ENCODE measurements at places on chromosomes 4 and X. TPM values are rescaled to one million over a fixed set of nuclear protein-coding genes. Genes with fewer than 3 reads are reported as not detected.

DNA sequence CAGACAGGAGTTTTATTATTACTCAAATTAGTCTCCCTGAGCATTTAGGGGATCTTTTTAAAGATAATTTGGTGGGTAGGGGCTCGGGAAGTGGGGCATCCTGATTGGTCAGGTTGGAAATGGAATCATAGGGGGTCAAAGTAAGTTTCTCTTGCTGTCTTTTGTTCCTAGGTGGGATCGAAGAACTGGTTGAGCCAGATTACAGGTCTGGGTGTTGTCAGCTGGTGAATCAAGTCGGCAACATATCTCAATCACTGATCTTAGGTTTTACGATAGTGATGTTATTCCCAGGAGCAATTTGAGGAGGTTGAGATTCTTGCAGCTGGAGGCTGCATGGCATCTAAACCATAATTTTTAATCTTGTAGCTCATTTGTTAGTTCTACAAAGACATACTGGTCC, 629.5 kb upstream of the AMOT start:
- DNase-seq, result no peak

- no peak for DNase-seq
Observed at GRCh38 chrX:132591719-132592275, 103.0 kb upstream of the MBNL3 start.

GRCh38 chr4:22420291-22420690, 95.6 kb downstream of the ADGRA3 start:
- DNase-seq, result no peak

- DNase-seq, result peak; percentile 78
Observed at GRCh38 chr4:122584519-122584918, 36.3 kb downstream of the IL21 start.

GRCh38 chr4:6290769-6291547, 21.3 kb downstream of the WFS1 start:
- DNase-seq, result no peak

GRCh38 chr4:76449362-76449767, 14.3 kb downstream of the SHROOM3 start:
- no peak for DNase-seq

- peak; percentile 1 for DNase-seq
Observed at GRCh38 chr4:46329118-46329976, 60.6 kb downstream of the GABRA2 start.

GRCh38 chr4:42396752-42397634, at the start of gene SHISA3:
Gene SHISA3 (plus strand): TSS chr4:42397488. CDS start chr4:42398057, 569 bp downstream.
- DNase-seq, result peak; percentile 19

- peak; percentile 87 for DNase-seq
Observed at GRCh38 chr4:17068891-17069290, 170.4 kb upstream of the LDB2 start.

- DNase-seq, result no peak
Observed at GRCh38 chrX:130688360-130688759, 214.6 kb downstream of the ENOX2 start.

GRCh38 chr4:80446664-80447063, 111.1 kb downstream of the CFAP299 start:
- peak; percentile 24 for DNase-seq

GRCh38 chr4:186845137-186845842, 121.6 kb upstream of the FAT1 start:
- peak; percentile 97 for DNase-seq

- DNase-seq, result no peak
Observed at GRCh38 chr4:17057035-17057434, 158.6 kb upstream of the LDB2 start.

DNA sequence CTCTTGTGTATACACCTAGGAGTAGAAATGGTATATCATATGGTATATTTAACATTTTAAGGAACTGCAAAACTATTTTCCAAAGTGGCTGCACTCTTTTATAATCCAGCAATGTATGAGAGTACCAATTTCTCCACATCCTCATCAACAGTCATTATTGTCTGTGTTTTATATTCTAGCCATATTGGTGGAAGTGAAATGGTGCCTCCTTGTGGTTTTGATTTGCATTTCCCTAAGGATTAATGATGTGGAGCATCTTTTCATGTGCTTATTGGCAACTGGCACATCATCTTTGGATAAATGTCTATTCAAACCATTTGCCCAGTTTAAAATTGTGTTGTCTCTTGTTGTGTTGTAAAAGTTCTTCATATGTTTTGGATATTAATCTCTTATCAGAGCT, 9.6 kb downstream of the BMP15 start:
- peak; percentile 6 for DNase-seq

DNA sequence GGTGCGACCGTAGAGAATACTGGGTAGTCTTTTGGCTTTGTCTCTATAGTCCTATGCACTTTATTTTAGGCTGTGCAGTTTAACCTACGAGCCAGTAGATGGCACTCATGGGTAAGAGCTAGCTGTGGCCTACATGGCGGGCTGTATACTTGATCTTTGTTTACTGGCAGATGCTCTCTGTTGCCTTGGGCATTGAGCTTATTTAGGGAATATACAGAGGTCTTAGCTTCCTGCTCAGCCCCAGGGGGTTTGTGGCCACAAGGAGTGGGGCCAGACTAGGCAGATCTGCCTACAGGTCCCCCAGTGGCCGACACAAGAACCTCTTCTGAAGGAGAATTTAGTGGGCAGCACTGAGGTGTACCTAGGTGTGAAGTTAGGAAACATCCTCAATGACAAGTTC, 227.6 kb upstream of the HDX start:
- DNase-seq, result peak; percentile 8

- DNase-seq, result peak; percentile 47
Observed at GRCh38 chr4:138576684-138577083, 334.5 kb upstream of the SLC7A11 start.

DNA sequence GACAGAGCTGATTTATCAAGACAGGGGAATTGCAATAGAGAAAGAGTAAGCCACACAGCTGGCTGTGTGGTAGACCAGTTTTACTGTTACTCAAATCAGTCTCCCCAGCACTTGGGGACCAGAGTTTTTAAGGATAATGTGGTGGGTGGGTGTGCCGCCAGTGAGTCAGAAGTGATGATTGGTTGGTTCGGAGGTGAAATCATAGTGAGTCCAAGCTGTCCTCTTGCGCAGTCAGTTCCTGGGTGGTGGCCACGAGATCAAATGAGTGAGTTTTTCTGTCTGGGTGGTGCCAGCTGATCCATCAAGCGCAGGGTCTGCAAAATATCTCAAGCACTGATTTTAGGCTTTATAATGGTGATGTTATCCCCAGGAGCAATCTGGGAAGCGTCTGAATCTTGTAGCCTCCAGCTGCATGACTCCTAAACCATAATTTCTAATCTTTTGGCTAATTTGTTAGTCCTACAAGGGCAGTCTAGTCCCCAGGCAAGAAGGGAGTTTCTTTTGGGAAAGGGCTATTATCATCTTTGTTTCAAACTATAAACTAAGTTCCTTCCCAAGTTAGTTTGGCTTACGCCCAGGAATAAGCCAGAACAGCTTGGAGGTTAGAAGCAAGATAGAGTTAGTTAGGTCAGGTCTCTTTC, 44.0 kb upstream of the PPP1R2C start:
- no peak for DNase-seq

DNA sequence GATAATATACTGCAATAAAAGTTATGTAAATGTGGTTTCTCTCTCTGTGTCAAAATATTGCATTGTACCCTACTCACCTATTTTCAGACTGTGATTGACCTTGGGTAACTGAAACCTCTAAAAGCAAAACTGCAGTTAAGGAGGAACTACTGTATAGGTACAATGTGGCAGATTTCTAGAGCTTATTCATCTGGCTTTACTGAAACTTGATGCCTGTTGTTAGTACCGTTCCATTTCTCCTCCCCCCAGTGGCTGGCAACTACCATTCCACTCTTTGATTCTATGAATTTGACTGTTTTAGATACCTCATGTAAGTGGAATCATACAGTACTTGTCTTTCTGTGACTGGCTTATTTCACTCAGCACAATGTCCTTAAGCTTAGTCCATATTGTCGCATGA, 61.9 kb downstream of the HOPX start:
- DNase-seq, result peak; percentile 48

GRCh38 chrX:112967341-112967740, 126.7 kb upstream of the AMOT start:
- peak; percentile 78 for DNase-seq

Gene SLC49A3
- 0.42 TPM for polyA plus RNA-seq

Gene PJA1
- 24.7 TPM for polyA plus RNA-seq

Gene SSX1
- polyA plus RNA-seq, result not detected

Gene GPR50
- polyA plus RNA-seq, result not detected

Gene CCDC158
- 0.15 TPM for polyA plus RNA-seq

Gene APBB2
- polyA plus RNA-seq, result 39.8 TPM

Gene AFP
- 1.5 TPM for polyA plus RNA-seq

Gene MXRA5
- polyA plus RNA-seq, result 26.8 TPM

Gene HDAC6
- polyA plus RNA-seq, result 20.0 TPM

Gene RRH
- polyA plus RNA-seq, result 0.08 TPM

Gene CT55
- not detected for polyA plus RNA-seq

Gene VGLL1
- polyA plus RNA-seq, result not detected

Gene TCEAL3
- polyA plus RNA-seq, result 59.7 TPM
